Uterus (tissue), 4 donors: ENCODE measurements at places on chromosomes 7 and 10.

- no peak for DNase-seq
Measured at GRCh38 chr7:100430493-100431285, 1.1 kb downstream of the MEPCE start.

- DNase-seq = no peak
Measured at GRCh38 chr7:75861636-75862035, 17.2 kb upstream of the RHBDD2 start.

GRCh38 chr10:29534590-29534989, 100.2 kb downstream of the SVIL start:
- no peak for DNase-seq

DNA sequence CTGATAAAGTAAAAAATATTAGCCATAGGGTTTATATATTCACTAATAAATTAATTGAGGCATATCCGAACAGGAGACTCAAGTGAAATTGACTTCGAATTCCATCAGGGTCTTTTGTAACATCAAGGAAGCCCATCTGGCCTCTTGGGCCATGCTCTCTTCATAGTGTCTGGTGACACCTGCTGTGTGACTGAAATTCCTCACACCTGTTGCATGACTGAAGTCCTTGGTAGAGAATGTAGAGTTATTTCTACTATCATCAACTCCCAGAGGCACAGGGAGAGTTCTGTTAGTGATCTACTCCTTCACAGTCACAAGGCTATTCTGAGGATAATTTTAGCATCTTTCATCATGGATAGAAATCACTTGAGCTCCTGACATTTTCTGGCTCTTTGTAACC, 138.3 kb upstream of the LSM8 start:
- DNase-seq = no peak

DNA sequence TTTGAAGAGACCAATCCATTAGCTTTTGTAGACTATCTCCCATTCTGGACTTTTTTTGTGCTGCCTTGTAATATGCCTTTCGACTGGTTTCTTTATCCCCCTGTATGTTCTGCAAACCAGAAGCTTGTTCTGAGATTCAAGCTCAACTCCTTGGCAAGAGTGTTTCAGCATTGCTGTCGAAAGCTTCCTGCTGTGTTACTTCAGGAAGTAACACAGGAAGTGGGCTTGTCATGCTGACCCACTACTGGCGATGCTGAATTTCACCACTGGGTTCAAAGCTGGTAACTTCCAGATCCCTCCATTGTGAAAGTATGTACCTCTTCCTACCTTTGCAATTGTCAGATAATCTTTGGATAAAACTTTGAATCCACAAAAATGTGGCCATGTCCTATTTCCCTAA, 57.9 kb upstream of the INSYN2A start:
- DNase-seq = no peak
